ENCODE measurements at places on chromosomes 16 and 17. TPM values are rescaled to one million over a fixed set of nuclear protein-coding genes. Genes with fewer than 3 reads are reported as not detected.

HS3ST3A1 gene
- total RNA-seq: 1.9 TPM

SRCIN1 gene
- total RNA-seq: 3.5 TPM

TEN1 gene
- total RNA-seq: 16.0 TPM

NATD1 gene
- 3.6 TPM for total RNA-seq

APOBR gene
- total RNA-seq: 1.7 TPM

ANKFN1 gene
- total RNA-seq: 5.5 TPM

OR1D2 gene
- total RNA-seq: not detected

NPIPA5 gene
- total RNA-seq: not detected

CFDP1 gene
- 71.5 TPM for total RNA-seq

GAS2L2 gene
- total RNA-seq: not detected

NPIPA7 gene
- total RNA-seq: 4.0 TPM

TOP2A gene
- 55.5 TPM for total RNA-seq

CES5A gene
- not detected for total RNA-seq

ITGAL gene
- 6.1 TPM for total RNA-seq
